Muscle of leg (tissue), 16 donors: ENCODE measurements at places on chromosomes 7 and 10. TPM values are rescaled to one million over a fixed set of nuclear protein-coding genes. Genes with fewer than 3 reads are reported as not detected.

GRCh38 chr10:55822096-55822495 is 539.0 kb downstream of the ZWINT start:
- no peak for DNase-seq

DNA sequence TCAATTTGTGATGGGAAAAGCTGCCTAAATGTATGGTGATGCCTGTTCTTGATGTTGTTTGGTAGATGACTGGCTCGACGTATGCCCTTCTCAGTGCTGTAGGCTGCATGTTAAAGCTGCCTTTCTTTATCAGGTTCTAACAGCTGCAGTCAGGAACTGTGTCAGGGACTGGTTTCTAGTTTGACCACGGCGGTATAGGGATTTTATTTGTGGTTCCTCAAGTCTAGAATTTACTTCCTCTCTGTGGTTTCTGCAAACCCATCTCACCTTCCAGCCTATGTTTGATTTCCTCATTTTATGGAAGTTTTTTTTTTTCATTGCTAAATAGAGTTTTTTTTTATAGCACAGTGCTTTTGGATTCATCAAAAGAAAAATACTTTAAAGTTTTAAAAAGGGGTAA is 26.5 kb downstream of the LMTK2 start:
- peak; percentile 32 for DNase-seq

Gene ADRB1
- 0.11 TPM for polyA plus RNA-seq

Gene OPN1SW
- 1.9 TPM for polyA plus RNA-seq

Gene SEMA4G
- polyA plus RNA-seq = 5.7 TPM

- DNase-seq = no peak
Observed at GRCh38 chr7:157274991-157275427, 61.8 kb upstream of the DNAJB6 start.

Gene PON1
- 0.35 TPM for polyA plus RNA-seq

Gene GRK5
- 26.5 TPM for polyA plus RNA-seq

DNA sequence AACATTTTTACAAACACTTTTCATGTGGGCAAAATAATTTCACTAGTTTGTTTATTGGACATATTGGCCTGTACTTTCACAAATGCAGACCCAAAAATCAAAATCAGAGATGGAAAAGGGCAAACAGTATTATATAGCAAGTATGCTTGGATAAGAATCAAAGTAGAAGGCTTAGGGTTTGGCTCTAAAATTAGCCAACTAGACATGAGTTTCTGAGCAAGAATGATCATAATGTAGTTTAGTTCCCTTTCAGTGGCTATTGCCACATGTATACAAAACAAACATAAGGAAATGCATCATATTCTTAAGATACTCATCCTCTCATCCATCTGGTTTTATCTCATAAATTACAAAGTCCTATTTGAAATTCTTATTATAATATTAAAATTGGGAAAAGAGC is 132.5 kb downstream of the IMMP2L start:
- no peak for DNase-seq

DNA sequence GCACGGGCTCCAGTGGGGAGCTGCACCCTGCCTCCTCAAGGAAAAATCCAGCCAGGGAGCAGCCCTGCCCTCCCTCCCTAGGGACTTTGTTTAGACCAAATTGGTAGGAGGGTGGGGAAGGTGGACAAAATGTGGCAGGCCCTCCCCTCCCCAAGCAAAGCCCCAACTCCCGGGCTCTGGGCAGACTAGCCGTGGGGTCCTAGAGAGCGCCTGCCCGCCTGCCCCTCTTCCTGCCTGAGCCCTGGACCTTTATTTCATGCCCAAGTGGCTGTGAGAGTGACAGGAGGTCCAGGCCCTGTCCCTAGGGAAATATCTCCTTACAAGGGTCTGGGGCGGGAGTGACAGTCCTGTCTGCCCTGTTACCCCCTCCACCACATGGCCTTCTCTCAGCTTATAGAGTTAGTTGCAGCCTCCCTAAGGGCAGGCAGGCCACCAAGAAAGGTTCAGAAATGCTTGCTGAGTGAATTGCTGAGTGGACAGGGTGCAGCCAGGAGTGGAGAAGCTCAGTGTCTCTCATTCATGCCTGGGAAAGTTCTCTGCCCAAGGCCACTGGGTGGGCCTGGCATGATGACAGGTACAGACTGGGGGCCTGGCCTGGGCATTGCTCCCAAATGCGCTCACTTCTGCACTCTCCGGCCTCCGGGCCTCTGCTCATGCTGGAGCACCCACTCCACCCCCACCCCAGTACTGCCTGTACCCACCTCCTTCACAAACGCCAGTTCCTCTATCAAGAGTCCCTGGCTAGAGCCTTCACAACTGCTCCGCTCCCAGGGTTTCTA is 25.2 kb downstream of the DNAJB12 start:
- no peak for DNase-seq

GRCh38 chr7:50149369-50149768 is 56.3 kb upstream of the ZPBP start:
- DNase-seq = no peak

Gene H2BK1
- polyA plus RNA-seq = not detected

GRCh38 chr7:2681929-2682799 is 5.8 kb upstream of the AMZ1 start:
- DNase-seq = no peak

GRCh38 chr10:49153971-49154370 is 20.1 kb upstream of the FAM170B start:
- DNase-seq = no peak

DNA sequence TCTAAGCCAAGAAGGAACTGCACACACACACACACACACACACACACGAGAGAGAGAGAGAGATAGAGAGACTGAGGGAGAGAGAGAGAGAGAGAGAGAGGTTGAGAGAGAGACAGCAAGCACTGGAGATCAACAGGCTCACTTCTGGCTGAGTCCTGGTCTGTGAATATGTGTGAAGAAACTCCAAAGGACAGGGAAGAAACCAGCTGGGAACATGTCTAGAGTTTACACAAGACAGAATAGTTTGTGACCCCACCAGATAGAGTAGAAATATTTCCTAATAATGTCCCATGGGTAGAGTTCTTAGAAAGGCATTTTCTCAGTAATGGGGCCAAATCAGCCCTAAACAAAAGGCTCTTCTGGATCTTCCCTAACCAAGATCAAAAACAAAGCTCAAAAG is 155.5 kb upstream of the IGFBP3 start:
- no peak for DNase-seq

Gene LIPN
- not detected for polyA plus RNA-seq

- DNase-seq = peak; percentile 18
Observed at GRCh38 chr7:145909991-145910513, 206.5 kb upstream of the CNTNAP2 start.

DNA sequence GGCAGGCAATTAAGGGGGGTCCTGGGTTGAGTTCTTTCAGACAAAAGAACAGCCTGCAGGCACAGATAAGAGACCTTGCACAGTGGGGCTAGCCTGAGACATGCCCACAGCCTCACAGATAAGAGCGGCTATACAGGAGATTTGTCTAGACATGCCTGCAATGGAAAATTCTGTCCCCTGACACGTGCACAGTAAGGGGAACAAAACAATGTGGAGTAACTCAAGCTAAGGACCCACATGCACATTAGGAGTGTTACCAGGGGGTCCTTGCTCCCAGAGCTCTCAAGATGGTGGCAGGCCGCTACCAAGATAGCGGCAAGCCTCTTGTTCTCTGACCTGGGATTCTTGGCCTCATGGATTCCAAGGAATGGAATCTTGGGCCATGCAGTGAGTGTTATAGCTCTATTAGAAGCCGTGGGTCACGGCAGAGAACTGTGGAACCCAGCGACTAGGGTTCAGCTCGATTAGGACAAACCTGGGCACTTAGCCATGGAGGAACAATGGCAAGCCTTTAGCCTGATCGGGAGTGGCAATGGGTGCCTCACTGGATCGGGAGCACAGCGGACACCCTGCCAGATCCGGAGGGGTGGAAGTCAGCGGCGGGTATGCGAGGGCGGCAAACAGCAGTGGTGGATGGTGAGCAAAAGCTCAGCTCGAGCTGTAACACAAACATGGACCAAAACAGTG is 196.9 kb downstream of the CCSER2 start:
- no peak for DNase-seq

Gene FZD8
- polyA plus RNA-seq = 37.5 TPM

DNA sequence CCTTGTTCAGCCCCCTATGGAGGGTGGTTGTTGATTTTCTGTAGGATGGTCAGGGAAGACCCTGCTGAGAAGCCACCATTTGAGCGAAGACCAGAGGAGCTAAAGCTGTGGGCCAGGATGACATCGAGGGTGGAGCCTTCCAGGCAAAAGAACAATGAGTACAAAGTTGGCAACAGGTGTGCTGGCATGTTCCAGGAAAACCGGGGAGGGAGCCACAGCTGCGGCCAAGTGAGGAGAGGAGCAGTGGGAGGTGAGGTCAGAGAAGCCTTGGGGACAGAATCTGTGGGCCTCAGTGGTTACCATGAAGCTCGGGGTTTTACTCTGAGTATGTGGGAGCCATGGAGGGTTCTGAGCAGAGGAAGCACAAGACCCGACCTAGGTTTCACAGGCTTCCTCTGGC is 75.6 kb upstream of the ZNF479 start:
- no peak for DNase-seq

GRCh38 chr7:158008267-158008666 is 579.4 kb downstream of the PTPRN2 start:
- DNase-seq = no peak

Gene POT1
- polyA plus RNA-seq = 15.6 TPM

Gene ZNF239
- polyA plus RNA-seq = 10.8 TPM

GRCh38 chr7:102823390-102824119 is 74.8 kb downstream of the FAM185A start:
- DNase-seq = peak; percentile 64

- no peak for DNase-seq
Observed at GRCh38 chr7:130957137-130957513, 223.1 kb upstream of the KLF14 start.

DNA sequence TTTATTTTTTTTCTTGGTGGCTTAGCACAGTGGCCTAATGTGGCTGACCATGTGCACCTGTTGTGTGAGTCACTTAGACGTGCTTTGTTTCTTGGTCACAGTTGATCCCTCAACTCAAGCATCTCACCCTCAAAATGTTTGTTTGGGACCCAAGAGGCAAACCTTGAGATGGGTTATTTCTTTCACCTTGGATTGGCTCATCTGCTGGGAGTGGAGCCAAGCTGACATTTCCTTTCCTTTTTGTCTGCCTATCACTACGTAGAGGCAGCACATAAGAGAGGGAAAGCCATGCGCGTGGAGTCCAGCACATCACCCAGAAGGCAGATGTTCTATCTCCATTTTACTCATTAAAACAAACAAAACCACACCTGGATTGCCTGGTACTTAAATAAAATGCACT is 6.4 kb upstream of the PRKCQ start:
- DNase-seq = no peak

DNA sequence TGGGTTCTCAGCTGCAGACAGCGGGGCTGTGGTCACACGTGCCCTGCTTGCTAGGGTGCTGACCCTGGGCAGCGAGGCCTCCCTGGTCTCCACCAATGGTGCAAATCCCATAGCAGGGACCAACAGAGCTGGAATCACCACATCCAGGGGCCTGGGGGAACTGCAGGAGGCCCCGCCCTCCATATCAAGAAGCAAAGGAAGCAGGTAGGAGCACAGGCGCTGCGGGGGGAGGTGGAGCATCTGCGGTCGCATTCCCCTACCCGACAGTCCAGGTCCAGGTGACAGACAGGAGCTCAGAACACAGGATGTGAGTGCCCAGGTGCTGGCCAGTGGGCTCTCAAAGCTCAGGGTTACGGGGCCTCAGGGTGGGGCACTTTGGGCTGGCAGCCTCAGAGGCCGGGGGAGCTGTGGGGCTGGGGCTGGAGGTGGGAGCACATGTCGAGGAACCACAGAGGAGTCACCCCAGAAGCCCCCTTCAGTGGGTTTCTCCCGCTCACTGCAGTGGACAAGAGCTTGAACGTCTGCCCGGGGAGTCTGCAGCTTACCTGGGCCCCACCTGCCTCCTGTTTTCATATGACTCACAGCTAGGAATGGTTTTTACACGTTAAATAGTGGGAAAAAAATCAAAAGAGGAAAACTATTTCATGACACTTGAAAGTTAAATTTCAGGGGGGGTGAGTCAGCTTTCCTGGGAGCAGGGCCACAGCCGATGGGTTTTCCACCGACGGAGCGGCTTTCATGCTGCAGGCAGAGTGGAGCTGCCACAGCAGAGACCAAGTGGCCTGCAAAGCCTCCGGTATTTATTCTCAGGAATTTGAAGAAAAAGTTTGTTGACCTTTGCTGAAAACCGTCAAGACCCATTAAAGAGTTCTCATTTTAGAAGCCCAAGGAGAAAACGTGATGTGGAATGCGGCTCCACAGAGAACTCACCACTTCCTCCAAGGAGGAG is 148.7 kb upstream of the PPP2R2D start:
- no peak for DNase-seq

- peak; percentile 94 for DNase-seq
Observed at GRCh38 chr10:103659674-103660363, 166.3 kb downstream of the NEURL1 start.

DNA sequence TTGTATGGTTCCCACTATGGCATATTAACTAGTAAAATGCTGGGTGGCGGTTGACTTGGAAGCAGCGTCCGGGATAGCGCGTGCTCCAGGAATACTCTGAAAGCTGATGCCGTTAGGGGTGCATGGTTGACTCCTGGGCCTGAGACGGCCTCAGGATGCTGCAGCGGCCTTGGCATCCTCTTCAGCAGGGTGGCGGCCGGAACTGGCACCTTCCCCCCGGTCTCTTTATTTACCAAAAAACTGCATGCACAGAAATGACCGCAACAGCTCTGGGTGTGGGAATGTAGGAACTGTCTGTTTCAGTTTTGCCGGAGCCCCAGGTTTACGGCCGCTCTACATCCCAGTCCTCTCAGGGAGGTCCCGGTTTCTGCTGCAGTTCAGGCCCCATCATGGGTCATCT is 28.8 kb downstream of the PFKP start:
- no peak for DNase-seq

Gene GALNT17
- polyA plus RNA-seq = 30.0 TPM

DNA sequence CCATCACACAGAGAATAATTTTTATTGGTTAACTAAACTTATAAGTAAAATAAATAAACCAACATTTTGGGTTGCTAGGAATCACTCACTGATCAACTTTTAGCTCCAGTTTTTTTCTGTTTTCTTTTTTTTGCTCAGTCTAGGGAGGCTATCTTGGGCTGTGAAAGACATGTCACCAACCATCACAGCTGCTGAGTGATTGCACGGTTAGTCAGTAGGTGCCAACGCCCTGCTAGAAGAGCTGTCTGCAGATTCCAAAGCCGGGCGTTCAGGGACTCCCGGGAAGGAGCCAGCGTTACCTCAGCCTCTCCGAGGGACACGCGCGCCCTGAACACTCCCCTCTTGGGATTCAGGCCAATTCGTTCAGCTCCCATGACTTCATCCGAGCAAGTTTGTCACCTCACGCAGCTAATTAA is 604 bp upstream of the STAM start:
- no peak for DNase-seq

DNA sequence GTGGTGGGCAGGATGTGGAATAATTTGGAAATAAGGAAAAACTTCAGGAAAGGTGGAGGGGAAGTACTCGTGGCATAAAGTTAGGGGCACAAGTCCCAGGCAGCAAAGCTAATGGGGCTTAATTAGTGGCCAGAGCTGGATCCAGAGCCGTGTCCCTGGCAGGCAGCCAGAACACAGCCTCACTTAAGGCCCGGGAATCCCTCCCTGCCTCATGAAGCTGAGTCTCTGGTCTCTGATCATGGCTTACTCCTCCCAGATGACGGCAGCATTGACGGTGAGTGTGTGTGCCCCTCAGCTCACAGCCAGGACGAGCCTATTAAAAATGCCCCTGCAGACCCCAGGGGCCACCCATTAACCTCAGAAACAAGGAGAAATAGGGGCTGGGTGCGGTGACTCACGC is 48.2 kb upstream of the NPTX2 start:
- no peak for DNase-seq
